Colonic mucosa (tissue), 4 donors: ENCODE measurements at places on chromosomes 3 and 15. TPM values are rescaled to one million over a fixed set of nuclear protein-coding genes. Genes with fewer than 3 reads are reported as not detected.

Gene OR5K4
- total RNA-seq = not detected

Gene ARRDC4
- total RNA-seq = 73.9 TPM

Gene MAGI1
- total RNA-seq = 23.4 TPM

Gene CFAP91
- total RNA-seq = 0.57 TPM

Gene TM4SF1
- total RNA-seq = 30.8 TPM

Gene PPM1L
- total RNA-seq = 15.6 TPM

Gene AADACL2
- not detected for total RNA-seq

Gene CADPS
- 6.1 TPM for total RNA-seq

Gene WNT5A
- total RNA-seq = 7.2 TPM

Gene CCR3
- total RNA-seq = not detected
